Activated CD4-positive, alpha-beta memory T cell treated with anti-CD3 and anti-CD28 coated beads for 36 hours (primary cell): ENCODE measurements at places on chromosomes 3 and 15. TPM values are rescaled to one million over a fixed set of nuclear protein-coding genes. Genes with fewer than 3 reads are reported as not detected.

The CCK gene
- total RNA-seq = not detected

The RFTN1 gene
- total RNA-seq = 106 TPM

The SAMMSON gene
- not detected for total RNA-seq

The SLC7A14 gene
- total RNA-seq = not detected

The CPN2 gene
- not detected for total RNA-seq

The MANF gene
- total RNA-seq = 151 TPM

The MOBP gene
- total RNA-seq = not detected

The KLF15 gene
- total RNA-seq = 0.40 TPM

The DPH6 gene
- total RNA-seq = 15.9 TPM

The COLQ gene
- 1.5 TPM for total RNA-seq

The SLTM gene
- total RNA-seq = 79.2 TPM

The AGBL1 gene
- 0.10 TPM for total RNA-seq

The COL6A5 gene
- total RNA-seq = not detected

The TMCO5A gene
- not detected for total RNA-seq

The MUC4 gene
- total RNA-seq = 0.24 TPM

The CD200R1 gene
- 4.4 TPM for total RNA-seq

The OR5K4 gene
- total RNA-seq = not detected

The C2CD4A gene
- total RNA-seq = 2.6 TPM

The ZIC4 gene
- total RNA-seq = not detected

The GOLGA6L25 gene
- total RNA-seq = not detected

The MB21D2 gene
- total RNA-seq = 9.1 TPM

The ZNF80 gene
- total RNA-seq = 0.31 TPM

The PLA2G4B gene
- total RNA-seq = 6.0 TPM

The ATP8B4 gene
- 4.2 TPM for total RNA-seq

The ST3GAL6 gene
- not detected for total RNA-seq

The CDC25A gene
- total RNA-seq = 33.7 TPM

The ERICH6 gene
- total RNA-seq = not detected

The NKIRAS1 gene
- 3.9 TPM for total RNA-seq

The BLM gene
- total RNA-seq = 65.6 TPM

The GP5 gene
- total RNA-seq = 0.24 TPM

The DGKG gene
- total RNA-seq = 0.39 TPM

The SLC22A14 gene
- total RNA-seq = not detected
